ENCODE measurements at places on chromosomes 1 and 21.

DNA sequence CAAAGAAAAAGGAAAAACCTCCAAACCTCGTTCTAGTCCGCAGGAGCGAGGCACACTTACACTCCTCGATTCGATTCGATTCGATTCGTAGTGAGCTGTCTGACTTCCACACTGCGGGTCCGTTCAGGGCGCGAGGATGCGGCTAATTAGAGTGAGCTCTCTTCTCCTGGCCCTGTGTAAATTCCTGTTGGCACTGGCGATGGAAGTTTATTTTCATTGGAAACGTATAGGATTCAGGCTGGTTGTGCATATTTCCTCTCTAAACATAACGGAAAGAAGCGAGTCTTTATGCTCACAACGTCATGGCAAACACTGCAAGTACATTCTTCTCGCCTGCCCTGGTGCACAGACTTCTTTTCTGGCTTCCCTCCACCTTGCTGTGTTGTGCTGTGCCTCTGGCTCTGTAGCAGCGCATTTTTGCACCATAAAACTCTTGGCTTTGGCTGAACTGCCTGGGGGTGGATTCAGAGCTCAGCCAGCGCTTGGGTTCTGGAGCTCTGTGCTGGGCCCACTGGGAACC lies 2.7 kb downstream of the HUNK start:
- peak; percentile 59 for DNase-seq

DNA sequence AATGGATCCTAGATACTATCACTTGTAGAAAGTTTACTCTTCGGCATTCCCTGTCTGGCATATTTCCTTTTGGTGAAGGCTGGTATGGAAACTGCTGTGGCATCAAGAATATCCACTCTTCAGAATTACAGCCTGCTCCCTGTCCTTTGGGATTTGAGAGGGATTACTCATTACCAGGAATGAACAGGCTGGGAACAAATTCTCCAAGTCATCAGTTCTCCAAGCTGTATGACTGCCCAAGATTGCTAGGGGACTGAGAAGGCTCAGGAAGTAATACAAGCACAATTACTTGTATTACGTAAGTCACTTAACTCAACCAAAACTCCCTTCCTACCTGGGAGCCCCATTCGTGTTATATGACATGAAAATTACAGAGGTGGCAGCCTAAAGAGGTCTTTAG lies 49.6 kb downstream of the CD58 start:
- DNase-seq: no peak

DNA sequence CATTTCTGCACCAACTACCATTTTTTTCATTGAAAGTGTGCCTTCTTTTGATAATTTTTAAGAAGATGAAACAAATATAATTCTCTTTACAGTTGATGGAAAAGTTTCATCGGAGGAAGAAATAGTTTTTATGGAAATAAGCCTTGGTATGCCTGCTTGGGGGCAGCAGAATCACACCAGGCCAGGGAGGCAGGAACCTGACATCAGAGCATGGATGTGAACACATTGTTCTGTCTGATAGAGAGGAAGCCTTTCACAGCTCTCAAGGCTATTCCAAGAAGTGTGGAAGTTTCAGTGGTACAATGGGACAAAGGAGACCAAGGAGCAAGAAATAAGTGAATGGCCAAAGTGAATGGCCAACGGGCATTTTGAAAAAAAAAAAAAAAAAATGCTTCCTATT lies 162.2 kb upstream of the KCNK2 start:
- no peak for DNase-seq

- no peak for DNase-seq
Observed at GRCh38 chr21:38804030-38804788, 1.5 kb upstream of the ETS2 start.

DNA sequence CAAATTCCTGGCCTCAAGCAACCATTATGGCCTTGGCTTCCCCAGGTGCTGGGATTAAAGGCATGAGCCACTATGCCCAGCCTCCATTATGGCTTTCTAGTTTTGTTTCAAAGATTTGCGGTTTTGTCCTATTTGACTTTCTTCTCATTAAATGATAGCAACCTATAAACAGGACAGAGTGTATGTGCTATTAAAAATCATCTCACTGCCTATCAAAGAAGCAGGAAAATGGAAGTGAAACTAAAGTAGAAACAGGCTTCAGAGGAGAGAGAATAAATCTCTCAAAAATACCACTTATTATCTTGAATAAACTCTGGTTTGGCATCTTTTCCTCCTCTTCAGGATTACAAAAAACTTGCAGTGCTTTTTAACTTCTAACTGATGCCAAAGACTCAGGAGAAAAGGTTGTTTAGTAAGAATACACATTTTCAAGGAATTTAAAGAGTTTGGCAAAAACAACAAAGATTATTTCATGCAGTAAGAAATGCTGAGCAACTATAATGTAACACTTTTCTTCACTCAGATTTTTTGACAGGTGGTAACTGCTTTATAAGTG lies 28.7 kb downstream of the ACBD3 start:
- no peak for DNase-seq

DNA sequence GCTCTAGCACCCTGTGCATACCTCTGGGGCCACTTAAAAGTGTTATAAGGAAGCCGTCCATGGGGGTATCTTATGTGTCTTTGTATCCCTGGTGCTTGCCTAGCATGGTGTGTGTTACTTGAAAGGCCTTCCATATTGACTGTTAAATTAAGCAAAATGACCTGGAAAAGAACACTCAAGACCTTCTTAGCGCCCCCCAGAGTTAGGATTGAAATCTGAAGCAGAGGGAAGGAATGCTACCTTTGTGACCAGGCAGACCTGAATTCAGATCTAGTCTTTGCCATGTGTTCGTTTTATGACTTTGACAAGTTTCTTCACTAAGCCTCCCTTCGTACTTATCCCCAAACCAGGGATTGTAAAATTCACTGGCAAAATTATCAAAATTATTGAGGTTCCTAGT lies 59.9 kb downstream of the SLC22A15 start:
- no peak for DNase-seq

GRCh38 chr1:29956349-29957030 lies 720.2 kb downstream of the PTPRU start:
- no peak for DNase-seq

DNA sequence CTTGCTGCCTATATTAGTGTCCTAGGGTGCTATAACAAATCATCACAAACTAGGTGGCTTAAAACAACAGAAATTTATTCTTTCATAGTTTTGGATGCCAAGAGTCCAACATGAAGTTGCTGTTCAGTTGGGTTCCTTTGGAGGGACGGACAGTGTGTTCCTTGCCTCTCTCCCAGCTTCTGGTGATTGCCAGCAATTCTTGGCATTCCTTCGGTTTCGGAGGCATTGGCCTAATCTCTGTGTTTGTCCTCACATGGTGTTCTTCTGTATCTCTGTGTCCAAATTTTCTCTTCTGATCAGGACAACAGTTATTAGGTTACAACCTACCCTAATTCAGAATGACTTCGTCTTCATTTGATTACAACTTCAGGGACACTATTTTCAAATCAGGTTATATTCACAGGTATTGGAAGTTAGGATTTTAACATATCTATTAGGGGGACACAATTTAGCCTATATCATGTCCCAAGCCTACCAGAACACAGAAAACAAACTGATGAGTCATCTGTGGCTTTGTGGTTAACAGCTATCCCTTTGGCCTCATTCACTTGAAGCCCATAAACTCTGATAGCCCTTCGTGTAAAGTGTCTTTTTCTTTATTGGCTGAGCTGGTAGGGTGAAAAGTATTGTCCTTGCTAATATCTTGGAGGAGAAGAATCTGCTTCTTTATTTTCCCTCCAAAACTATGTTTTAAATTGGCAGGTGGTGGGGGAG lies 83.2 kb upstream of the PAPPA2 start:
- DNase-seq: no peak

DNA sequence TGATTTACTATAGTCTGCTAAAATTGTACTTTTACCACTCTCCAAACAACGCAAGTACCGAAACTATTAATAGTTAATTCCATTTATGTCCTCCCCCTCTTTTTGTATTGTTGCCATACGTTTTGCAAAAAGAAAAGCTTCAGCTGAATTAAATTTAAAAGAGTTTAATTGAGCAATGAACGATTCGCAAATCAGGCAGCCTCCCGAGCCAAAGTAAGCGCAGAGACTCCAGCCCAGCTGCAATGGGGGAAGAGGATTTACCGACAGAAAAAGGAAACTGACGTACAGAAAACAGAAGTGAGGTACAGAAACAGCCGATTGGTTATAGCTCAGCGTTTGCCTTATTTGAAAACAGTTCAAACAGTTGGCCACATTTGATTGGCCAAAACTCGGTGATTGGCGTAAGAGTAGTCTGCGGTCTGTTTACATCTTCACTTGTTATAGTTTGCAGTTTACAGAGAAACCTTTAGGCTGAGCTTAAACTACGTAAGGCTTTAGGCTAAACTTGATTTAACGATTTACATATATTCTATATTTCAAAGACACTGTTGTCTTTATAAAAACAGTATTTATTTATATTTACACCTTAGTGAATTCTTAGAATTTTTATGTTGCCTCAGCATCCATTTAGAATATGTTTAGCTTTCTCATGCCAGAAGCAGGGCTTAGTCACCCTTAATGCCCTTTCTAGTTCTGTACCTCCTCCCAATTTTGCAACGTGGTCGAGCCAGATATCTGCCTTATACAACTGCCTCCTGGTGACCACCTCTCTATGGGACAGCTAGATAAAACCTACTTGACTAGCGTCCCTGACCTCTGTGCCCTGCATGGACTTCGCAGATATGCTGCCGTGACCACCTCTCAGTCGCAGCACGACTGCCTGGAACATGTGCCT lies 23.8 kb downstream of the CR1 start:
- peak; percentile 4 for DNase-seq

GRCh38 chr1:219171192-219171935 lies 2.3 kb upstream of the LYPLAL1 start:
- DNase-seq: no peak

GRCh38 chr1:167973832-167974231 lies 37.0 kb upstream of the MPC2 start:
- no peak for DNase-seq

GRCh38 chr21:38479641-38480525 lies 18.4 kb downstream of the ERG start:
- DNase-seq: no peak

- DNase-seq: no peak
Observed at GRCh38 chr1:22888320-22889075, 84.2 kb downstream of the LACTBL1 start.

- peak; percentile 75 for DNase-seq
Observed at GRCh38 chr1:202807926-202808757, at the start of gene KDM5B. KDM5B (minus strand) TSS chr1:202808421; CDS start chr1:202808305, 116 bp downstream.

DNA sequence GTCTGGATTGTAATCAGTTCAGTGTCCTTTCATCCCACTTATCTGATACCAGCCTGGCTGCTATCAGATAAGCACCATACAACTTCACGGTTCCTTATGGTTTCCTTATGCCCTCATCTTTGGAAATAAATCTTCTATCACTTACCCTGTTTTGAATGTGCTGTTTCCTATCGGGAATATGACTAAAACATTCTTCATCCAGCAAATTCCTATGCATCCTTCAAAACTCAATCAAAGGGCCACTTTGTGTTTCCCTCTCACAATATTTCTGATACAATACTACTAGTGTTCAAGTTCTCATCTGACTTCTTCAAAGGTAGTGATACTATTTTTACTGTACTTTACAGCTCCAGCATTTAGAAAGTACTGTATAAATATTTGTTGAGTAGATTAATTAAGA lies 513.2 kb downstream of the OMA1 start:
- DNase-seq: no peak

DNA sequence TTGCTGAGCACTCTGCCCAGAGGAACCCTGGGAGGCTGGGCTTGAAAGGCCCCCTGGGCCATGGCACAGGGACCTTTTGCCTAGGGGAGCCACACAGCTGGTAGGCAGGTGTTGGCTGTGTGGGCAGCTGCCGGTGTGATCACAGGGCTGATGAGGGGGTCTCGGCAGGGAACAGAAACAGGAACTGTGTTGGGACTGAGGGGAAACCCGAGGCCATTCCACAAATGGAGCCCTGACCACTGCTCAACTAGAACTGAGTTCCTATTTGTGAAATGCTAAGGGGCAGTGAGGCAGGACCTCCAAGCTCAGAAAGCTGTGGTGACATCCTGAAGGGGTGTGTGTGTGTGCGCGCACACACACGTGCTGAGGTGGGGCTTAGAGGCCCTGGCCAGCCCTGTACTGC lies 6.4 kb upstream of the THEM5 start:
- DNase-seq: no peak

- no peak for DNase-seq
Observed at GRCh38 chr1:192564099-192564498, 11.5 kb upstream of the RGS1 start.

GRCh38 chr1:163427279-163427678 lies 105.5 kb downstream of the NUF2 start:
- DNase-seq: no peak

DNA sequence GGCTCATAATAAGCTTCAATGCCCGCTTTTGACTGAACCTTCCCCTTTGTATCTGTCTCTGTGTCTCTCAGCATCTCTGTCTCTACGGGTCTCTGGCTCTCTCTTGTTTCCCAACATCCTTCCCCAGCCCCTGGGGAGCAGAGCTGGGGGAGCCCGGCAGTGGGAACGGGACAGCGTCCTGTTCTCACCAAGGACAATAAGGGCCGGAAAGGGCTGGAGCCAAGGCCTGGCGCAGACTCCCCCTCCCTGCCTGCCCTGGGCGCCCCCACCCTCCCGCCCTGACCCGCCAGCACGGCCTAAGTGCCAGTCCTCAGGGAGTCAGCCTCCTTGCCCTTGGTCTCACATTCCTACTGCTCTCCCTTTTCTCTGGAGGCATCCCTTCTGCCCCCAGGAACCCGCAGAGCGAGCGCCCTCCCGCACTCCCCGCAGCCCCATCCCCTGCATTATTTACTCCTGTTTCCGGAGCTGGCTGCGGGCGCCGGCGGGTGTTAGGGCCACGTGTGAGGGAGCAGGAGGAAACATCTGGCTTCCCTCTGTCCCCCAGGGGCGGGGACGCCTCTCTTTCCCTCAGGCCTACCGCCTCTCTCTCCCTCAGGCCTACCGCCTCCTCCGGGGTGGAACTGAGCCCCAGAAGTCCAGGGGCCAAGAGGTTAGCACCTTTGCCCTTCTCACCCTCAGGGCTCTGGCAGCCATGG lies 6.5 kb downstream of the KRTCAP2 start:
- DNase-seq: peak; percentile 62

GRCh38 chr1:156751451-156751756 lies at the start of gene HDGF:
HDGF (minus strand) TSS chr1:156751675; CDS start chr1:156751429, 246 bp downstream.
- DNase-seq: no peak

GRCh38 chr1:169100208-169100607 lies 6.3 kb upstream of the ATP1B1 start:
- DNase-seq: no peak

GRCh38 chr1:157963713-157964112 lies 29.7 kb upstream of the KIRREL1 start:
- DNase-seq: peak; percentile 86

- DNase-seq: no peak
Observed at GRCh38 chr1:111417755-111418154, 9.8 kb downstream of the OVGP1 start.

DNA sequence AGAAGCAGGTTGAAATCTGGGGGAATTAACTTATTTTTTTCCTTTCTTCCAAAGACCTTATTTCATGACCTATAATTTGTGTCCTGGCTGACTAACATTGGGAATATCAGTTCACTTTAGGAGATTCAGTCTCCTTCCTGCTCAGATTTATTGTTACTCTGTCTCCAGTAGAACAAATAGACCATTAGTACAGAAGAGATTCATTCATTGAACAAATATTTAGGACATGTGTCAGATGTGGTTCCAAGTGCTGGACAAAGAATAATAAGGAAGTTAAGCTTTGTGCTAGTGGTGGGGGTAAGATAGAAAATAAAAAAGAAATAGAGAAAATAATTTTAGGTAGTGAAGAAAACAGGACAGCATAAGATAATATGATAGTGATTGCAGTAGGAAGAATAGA lies 20.3 kb downstream of the ZMYM4 start:
- no peak for DNase-seq
